ENCODE measurements at places on chromosomes 4 and X. TPM values are rescaled to one million over a fixed set of nuclear protein-coding genes. Genes with fewer than 3 reads are reported as not detected.

Gene CXorf49
- not detected for total RNA-seq

Gene SPINK2
- not detected for total RNA-seq

Gene ARHGAP36
- not detected for total RNA-seq

Gene NOX1
- not detected for total RNA-seq

Gene LDB2
- total RNA-seq = 31.0 TPM
